ENCODE measurements at places on chromosomes 7 and 10.

DNA sequence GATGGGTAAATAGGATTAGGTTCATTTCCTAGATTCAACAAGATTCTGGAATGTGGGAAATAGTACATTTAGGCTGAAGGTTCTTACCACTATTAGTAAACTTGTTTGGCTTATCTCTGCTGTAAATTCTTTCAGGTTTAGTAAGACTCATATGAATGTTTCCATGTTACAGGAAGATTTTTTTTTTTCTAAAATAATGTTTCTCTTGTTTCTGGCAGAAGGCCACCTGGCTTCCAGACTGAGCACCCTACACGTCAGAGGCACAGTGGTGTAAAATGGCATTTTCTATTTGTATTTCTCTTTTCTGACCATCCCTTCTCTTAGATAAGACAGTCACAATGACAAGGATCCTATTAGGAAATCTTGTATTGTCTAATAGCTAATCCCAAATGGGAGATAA lies 22.7 kb upstream of the AASS start:
- DNase-seq: no peak

GRCh38 chr7:47304727-47305719 lies 276.9 kb downstream of the TNS3 start:
- DNase-seq: no peak

- DNase-seq: no peak
Observed at GRCh38 chr7:71506822-71507221, 374.9 kb downstream of the GALNT17 start.

- DNase-seq: no peak
Observed at GRCh38 chr10:113540845-113541548, 11.9 kb upstream of the HABP2 start.

- no peak for DNase-seq
Observed at GRCh38 chr7:2851497-2851896, 7.4 kb upstream of the GNA12 start.

DNA sequence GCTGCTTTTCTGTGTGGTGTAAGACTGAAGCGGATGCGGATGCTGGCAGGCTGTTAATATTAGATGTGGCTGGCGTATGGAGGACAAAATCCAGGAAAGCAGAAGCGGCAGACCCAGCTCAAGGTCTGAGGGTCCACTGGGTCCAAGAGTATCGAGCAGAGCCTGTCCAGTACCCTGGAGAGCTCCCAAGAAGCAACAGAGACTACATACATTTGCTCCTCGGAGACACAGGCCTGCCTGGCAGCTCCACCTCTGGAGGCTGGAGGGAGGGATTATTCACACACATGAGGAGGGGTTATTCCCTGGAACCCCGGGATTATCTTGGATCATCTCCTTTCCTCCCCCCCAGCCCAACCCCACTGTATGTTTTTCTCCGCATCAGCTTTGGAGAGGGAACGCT lies 31.3 kb upstream of the LOXL4 start:
- DNase-seq: no peak

DNA sequence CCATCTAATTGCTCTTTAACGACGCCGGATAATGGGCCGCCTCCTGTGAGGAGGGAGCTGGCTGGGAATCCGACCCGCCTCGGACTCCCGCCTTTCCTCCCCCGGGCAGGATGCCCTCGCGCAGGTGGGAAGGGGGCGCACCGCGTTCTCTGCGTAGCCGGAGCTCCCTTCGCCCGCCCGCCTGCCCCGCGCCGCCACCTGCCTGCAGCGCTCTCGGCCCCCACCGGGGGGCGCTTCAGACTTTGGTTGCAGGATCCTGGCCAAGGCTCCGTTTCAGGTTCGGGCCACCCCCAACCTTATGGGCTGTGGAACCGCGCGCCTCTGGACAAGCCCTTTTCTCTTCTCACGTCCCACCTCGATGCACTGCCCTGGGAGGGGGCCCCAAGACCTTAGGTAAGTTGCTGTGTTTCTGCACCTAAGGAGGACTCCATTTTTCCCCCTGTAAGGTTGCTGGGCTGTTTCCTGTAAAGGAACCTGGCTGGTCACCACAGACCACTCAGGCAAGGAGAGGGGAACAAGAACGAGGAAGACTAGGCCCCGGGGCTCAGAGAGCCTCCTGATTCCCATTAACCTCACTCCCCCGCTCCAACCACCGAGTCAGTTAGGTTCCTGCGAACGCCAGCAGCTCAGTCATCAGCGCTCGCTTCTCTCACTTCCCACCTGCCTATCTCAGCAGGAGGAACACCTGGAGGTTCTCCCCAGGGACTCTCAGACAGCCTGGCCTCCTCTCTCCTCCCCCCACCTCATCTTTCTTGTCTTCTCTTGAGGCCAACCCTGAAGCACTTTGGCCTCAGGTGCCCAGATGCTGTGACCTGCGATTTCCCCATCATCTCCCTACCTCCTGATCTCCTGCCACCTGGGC lies 11.3 kb upstream of the KAZALD1 start:
- peak; percentile 51 for DNase-seq

GRCh38 chr10:5743736-5744135 lies 59.1 kb downstream of the TASOR2 start:
- no peak for DNase-seq

GRCh38 chr7:100419660-100420226 lies 8.8 kb downstream of the ZCWPW1 start:
- no peak for DNase-seq

DNA sequence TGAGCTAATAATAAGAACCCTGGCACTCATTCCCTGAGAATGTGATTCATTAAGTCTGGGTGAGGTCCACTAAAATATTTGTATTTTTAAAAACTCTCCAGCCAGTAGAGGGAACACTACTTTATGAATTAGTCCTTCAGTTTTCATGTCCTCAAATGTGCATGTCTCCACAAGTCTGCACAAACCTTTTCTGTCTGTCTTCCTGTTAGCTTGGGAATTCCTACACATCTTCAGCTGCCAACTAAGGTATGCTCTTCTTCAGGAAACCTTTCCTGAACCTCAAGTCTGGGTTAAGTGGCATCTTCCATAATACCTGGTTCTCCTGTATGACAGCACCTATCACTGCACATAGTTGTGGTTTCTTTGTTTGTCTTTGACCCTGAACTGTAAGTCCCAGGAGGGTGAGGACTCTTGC lies 119.6 kb upstream of the MKX start:
- DNase-seq: no peak

DNA sequence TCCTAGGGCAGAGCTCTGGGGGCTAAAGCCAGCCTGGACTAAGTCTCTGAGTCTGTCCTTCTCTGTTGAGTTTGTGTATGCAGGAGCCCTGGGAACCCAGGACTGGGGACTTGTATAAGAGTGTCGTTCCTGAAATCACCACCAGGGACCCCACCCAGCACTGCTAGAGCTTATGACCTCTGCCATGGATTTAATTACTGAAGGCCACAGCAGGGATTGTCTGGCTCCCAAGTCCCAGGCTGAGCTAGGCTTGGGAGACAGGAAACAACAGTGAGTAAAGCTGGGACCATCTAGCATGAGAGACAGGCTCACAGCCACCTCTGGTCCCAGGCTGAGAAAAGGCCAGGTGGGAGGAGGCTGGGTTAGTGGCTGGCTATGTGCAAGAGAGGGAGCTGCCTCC lies 1.4 kb upstream of the TSPAN15 start:
- DNase-seq: no peak

GRCh38 chr7:92809760-92810573 lies 26.4 kb downstream of the CDK6 start:
- DNase-seq: no peak

DNA sequence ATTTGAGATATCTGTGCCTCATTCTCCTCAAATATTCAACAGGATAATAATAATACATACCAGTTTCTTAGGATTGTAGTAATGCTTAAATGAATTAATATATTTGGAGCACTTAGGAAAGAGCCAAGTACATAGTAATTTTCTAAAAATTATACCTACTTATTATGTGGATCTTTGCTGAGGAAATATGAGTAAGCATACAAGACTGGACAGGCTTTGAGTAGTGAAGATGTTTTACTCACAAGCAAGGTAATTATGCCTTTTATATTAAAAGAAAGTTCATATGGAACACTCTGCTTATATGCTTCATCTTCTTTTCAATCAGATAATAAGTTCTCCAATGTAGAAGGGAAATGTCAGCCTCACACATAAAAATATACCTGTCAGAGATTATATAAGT lies 337.5 kb upstream of the KAT6B start:
- no peak for DNase-seq

DNA sequence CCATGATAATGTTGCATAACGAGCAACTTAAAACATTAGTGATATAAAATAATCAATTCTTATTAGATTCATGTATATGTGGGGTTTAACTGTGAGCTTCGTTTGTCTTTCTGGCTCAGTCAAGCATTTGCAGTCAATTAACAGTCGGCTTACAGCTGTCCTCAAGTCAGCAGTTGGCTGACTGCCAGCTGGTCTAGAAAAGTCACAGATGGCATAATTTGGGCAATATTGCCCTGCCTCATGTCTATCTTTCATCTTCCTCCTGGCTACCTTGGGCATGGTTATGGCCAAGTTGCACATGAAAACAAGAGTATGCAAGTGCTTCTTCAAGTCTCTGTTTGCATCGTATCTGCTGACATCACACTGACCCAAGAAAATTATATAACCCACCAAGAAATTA lies 186.1 kb upstream of the ZWINT start:
- no peak for DNase-seq

DNA sequence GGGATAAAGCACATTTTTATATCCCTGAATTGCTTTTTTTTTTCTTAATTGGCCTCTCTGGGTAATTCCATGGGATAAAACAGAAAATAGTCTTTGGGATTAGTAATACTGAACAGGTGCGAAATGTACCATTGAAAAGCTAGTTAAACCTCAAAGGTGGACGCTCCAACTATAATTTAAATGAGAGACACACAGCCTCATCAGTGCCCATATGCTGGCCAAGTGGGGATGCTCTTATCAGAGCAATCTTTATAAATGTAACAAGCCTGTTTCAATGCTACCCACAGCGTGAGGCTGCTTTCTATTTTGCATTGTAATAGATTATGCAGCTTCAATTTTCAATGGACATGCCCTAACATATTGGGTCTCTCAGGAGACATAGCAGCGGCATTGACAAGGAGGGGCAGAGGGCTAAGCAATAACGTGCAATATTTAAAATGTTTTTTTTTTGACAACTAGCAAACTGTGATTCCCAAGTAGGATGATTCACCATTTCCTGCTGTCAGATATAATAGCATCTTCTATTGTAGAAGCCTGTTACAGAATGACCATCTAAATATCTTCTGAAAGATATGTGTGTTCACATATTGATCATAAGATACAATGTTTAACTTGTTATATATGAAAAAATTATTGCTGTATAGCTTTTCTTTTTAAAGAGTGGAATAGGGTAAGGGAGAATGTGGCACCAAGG lies 91.3 kb upstream of the BET1 start:
- DNase-seq: no peak

- no peak for DNase-seq
Observed at GRCh38 chr10:21602313-21602712, 68.3 kb downstream of the MLLT10 start.

DNA sequence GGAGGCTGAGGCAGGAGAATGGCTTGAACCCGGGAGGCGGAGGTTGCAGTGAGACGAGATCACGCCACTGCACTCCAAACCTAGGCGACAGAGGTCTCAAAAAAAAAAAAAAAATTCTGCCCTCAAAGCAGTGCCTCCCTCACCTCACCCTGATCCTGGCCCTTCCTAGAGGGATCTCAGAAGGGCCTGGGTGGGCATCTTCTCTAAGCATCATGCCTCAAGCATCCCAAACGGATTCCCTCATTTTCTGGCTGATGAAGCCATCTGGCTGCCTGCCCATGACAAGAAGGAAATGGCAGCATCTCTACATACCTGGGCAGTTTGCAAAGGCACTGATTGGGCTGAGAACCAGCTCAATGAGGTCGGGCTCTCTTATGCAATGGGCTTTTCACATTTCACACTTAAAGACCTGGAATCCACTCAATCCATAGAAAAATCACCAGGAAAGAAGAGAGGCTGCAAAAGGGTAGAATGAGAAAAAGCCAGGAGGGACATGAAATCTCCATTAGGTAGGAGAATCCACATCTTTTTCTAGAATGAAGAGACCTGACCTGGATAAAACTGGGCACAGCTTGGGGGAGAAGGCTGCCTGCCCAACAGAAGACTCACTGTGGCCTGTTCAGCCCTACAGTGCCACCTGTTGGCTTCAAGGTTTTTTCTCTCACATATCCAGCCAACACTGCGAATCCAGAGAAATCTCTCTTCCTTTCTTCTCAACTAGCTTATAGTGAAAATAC lies 48.1 kb downstream of the PDLIM1 start:
- DNase-seq: no peak

DNA sequence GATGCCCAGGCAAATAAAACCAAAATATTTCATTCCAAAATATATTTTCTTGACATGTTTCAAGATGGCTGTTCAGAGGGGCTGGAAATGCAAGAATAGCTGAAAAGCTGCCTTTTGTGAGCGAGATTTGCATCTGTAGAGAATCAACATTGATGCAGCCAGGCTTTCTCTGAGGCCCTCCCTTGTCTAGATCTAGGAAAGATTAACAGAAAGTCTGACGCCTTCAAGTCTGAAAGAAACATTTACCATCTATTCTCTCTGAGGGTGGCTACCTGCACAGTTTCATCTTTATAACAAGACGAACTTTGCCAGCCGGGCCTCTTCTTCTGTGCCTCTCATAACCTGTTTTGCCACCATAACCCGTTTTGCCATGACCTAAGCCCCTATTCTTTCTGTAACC lies 170.2 kb downstream of the AKR1D1 start:
- DNase-seq: no peak

DNA sequence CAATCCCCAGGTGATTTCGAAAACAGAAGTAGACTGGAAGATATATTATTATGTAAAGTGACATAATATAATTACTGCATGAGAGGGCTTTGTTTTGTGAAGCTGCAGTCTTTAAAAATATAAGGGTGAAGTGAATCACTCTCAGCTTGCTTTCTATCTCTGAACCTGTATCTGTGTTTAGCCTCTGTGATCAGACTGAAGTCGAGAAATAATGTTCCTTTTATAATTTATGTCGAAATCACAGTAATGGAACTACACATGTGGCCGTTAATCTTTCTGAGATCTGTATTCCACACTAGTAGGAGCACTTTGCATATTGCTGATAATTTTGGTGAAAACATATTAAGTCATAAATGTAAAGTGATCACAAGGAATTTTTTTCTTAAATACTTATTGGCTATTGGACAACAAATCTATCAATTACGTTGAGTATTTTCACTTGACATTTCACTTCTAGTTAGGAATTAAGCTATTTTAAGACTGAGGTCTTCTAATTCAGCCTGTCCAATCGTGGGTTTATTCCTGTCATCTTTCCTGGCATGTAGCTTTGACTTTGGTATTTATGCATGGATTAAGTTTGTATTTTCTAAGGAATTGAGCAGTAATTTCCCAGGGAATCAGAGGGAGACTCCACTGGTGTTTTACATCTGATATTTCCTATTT lies 268.2 kb upstream of the POT1 start:
- no peak for DNase-seq

Measured in activated naive CD8-positive, alpha-beta T cell treated with anti-CD3 and anti-CD28 coated beads, Interleukin-2, amount 50 U/mL, for 16 hours (primary cell).